ENCODE measurements at places on chromosomes 2 and 18. TPM values are rescaled to one million over a fixed set of nuclear protein-coding genes. Genes with fewer than 3 reads are reported as not detected.

Gene ANKRD30B
- total RNA-seq, result 5.9 TPM

Gene WDSUB1
- 5.9 TPM for total RNA-seq

Gene M1AP
- not detected for total RNA-seq

Gene POTEI
- under 0.01 TPM for total RNA-seq

Gene TUBB8B
- not detected for total RNA-seq

Gene SERPINB11
- total RNA-seq, result not detected

DNA sequence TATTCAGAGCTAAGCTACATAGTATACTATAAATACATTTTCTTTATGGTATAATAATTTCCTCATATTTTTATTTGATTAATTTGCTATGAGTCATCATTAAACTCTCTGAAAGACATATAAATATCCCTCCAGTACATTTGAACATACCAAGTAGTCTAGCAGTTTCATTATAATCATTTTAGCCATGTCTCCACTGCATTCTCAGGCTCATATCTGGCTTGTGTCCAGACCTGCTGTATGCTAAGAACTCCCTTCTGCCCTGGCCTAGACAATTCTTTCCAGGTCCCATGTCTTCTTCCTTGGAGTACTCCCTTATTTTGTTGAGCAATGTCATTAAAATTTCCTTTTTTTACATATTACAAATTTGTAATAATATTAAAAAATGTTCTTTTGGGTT, 16.6 kb upstream of the DYNC1I2 start:
- H3K36me3 ChIP-seq, result no peaks in the 10 kb centered on the region
- DNase-seq, result no peak
- H3K27me3 ChIP-seq, result no peaks in the 10 kb centered on the region
- H3K27ac ChIP-seq, result no peak overlapping the region
- H3K4me1 ChIP-seq, result no peaks in the 10 kb centered on the region
- H3K4me3 ChIP-seq, result no peak overlapping the region

DNA sequence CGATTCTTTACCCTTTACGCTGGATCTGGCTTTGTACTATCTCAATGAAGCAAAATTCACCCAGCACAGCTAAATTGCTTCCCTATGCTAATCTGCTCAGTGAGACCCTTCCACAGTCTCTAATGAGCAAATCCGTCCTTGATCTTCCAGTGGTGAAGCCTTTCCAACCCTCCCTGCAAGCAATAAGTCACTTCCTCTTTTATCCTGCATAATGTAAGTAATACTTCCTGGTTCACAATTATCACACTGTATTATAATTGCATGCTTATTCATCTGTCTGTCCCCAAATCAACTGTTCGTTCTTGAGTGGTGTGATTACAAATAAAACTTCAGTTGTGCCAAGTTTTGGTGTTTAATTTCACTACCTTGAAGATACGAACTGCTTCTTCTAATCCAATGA, 404.0 kb downstream of the ADCYAP1 start:
- H3K27ac ChIP-seq, result no peak overlapping the region
- H3K36me3 ChIP-seq, result no peaks in the 10 kb centered on the region
- H3K27me3 ChIP-seq, result no peaks in the 10 kb centered on the region
- H3K4me1 ChIP-seq, result no peaks in the 10 kb centered on the region
- no peak overlapping the region for H3K4me3 ChIP-seq
- no peak for DNase-seq

DNA sequence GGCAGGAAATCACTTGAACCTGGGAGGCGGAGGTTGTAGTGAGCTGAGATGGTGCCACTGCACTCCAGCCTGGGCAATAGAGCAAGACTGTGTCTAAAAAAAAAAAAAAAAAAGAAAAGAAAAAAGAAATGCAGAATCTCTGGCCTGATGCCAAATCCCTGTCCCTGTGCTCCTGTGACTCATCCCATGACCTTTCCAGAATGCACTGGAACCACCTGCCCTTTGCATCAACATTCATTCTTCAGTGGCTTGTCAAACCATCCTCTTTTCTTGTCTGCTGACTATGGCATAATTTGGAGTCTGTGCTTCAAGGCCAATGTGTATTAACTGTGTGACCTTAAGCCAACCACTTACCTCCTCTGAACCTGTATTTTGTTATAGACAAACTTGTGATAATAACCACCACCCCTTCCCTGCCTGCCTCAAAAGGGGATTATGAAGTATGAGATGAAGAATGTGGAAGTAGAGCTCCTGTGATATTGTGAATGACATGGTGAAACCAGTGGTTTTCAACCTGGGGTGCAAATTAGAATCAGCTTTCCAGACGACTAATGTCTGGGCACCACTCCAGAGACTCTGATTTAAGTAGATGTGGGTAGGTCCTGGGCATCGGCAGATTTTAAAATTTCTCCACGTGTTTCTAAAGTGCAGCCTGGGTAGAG, 189.3 kb downstream of the CLIP4 start:
- peaks cover 21% of the 10 kb centered on the region for H3K4me1 ChIP-seq
- H3K36me3 ChIP-seq, result no peaks in the 10 kb centered on the region
- no peak overlapping the region for H3K27ac ChIP-seq

GRCh38 chr18:23237524-23238151, 102.4 kb downstream of the CABLES1 start:
- no peaks in the 10 kb centered on the region for H3K27me3 ChIP-seq
- H3K27ac ChIP-seq, result peak overlapping the region; percentile 13

GRCh38 chr2:226295681-226296080, 503.9 kb downstream of the IRS1 start:
- H3K4me1 ChIP-seq, result no peaks in the 10 kb centered on the region
- H3K27me3 ChIP-seq, result no peaks in the 10 kb centered on the region
- H3K4me3 ChIP-seq, result no peak overlapping the region
- H3K27ac ChIP-seq, result no peak overlapping the region
- DNase-seq, result no peak
- no peaks in the 10 kb centered on the region for H3K36me3 ChIP-seq

- peaks cover 5% of the 10 kb centered on the region for H3K4me1 ChIP-seq
- no peak for DNase-seq
- H3K4me3 ChIP-seq, result no peak overlapping the region
- H3K27me3 ChIP-seq, result no peaks in the 10 kb centered on the region
- no peak overlapping the region for H3K27ac ChIP-seq
Measured at GRCh38 chr2:3299703-3300102, 77.9 kb downstream of the EIPR1 start.

- no peak for DNase-seq
- no peak overlapping the region for H3K4me3 ChIP-seq
- no peaks in the 10 kb centered on the region for H3K27me3 ChIP-seq
Measured at GRCh38 chr2:237752761-237753165, 45.8 kb upstream of the RBM44 start.

GRCh38 chr2:64067326-64067725, 48.1 kb upstream of the VPS54 start:
- H3K36me3 ChIP-seq, result no peaks in the 10 kb centered on the region
- H3K4me1 ChIP-seq, result peaks cover 31% of the 10 kb centered on the region
- no peak for DNase-seq
- H3K27me3 ChIP-seq, result no peaks in the 10 kb centered on the region
- no peak overlapping the region for H3K27ac ChIP-seq

- H3K27me3 ChIP-seq, result no peaks in the 10 kb centered on the region
- no peaks in the 10 kb centered on the region for H3K4me1 ChIP-seq
- H3K4me3 ChIP-seq, result no peak overlapping the region
- no peak for DNase-seq
Measured at GRCh38 chr2:194718881-194719280, 938.1 kb upstream of the SLC39A10 start.

DNA sequence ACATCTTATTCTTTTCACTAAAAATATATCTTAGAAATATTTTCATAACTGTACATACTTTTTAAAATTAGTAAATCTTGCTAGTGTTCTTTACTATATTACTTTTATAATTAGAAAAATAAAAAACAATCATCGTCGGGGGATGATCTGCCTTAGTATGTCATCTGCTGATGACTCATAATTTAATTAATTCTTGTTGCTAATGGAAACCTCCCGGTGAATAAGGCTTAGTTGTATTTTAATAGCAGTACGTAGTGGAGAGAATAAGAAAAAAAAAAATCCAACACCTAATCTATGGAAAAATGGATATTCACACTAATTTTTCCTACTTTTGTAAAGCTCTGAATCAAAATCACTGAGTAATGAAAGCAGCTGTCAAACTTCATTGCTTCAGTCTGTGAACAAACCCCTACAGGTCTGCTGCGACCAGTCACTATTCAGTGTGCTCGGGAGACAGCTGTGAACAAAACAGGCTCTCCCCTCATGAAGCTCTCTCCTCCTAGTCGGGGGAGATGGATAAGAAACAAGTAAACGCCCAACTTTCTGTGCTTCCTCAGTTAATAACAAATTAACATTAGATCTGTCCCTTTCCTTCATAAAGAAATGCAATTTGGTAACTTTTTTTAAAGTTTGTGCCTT, 97.4 kb upstream of the UPP2 start:
- DNase-seq, result no peak
- no peaks in the 10 kb centered on the region for H3K36me3 ChIP-seq
- H3K4me3 ChIP-seq, result no peak overlapping the region
- H3K27me3 ChIP-seq, result no peaks in the 10 kb centered on the region
- peaks cover 21% of the 10 kb centered on the region for H3K4me1 ChIP-seq

DNA sequence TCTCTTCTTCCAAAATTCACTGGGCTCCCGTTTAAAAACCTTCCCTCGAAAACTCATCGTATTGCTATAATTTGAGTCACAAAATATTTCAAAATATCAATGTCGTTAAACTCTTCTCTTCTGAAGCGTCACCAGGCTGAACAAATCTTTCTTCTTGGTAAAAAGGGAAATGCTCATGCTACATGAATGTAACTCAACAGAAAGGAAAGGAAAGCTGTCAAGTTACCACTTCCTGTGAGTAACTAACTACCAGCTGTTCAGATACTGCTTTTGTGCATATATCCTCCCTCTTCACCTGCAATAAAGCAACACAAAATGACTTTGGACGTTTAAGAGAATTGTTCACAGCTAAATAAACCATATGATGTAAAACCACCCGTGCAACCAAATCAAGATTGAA, 95.4 kb downstream of the DOCK10 start:
- H3K4me1 ChIP-seq, result no peaks in the 10 kb centered on the region
- no peak overlapping the region for H3K4me3 ChIP-seq
- H3K27me3 ChIP-seq, result no peaks in the 10 kb centered on the region
- DNase-seq, result no peak
- H3K36me3 ChIP-seq, result no peaks in the 10 kb centered on the region

DNA sequence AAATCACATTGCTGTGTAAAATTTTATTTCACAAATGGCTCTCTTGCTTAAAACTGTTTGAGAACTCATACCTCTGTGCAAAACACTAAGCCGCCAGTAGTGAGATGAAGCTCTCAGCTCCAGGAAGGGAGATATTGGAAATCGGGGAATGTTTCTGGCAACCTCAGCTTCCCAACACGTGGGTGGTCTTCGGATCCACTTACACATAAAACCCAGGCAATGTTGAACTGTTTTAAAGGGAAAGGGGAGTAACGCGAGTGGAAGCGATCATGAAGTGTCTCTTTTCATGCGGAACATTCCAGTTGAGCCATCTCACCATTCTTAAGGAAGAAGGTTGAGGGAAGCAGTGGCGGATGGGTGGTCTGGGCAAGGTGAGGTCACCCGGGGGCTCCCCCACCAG, 136.8 kb downstream of the ASB1 start:
- no peak overlapping the region for H3K27ac ChIP-seq
- DNase-seq, result no peak
- H3K4me3 ChIP-seq, result no peak overlapping the region
- no peaks in the 10 kb centered on the region for H3K4me1 ChIP-seq
- H3K27me3 ChIP-seq, result no peaks in the 10 kb centered on the region

DNA sequence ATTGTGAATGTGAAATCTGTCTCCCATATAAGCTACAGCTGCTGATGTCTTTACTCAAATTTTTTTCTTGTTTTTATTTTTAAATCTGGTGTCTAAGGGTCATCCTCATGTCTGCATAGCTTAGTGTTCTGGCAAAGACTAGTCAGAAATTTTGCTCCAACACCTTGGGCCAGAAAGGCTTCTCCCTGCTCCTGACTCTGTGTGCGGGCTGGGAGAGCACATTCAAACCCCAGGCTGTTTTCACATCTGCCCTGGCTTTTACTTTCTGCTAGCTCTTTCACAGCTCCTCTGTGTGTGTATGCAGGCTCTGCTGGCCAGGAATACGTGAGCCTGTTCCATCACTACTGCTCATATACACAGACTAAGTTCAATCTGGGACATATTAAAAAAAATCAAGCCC, 102.9 kb upstream of the RIOK3 start:
- H3K4me3 ChIP-seq, result no peak overlapping the region
- DNase-seq, result no peak
- H3K27me3 ChIP-seq, result no peaks in the 10 kb centered on the region
- no peaks in the 10 kb centered on the region for H3K4me1 ChIP-seq
- no peak overlapping the region for H3K27ac ChIP-seq
- no peaks in the 10 kb centered on the region for H3K36me3 ChIP-seq

- H3K4me3 ChIP-seq, result no peak overlapping the region
- H3K27ac ChIP-seq, result no peak overlapping the region
- no peaks in the 10 kb centered on the region for H3K27me3 ChIP-seq
- H3K4me1 ChIP-seq, result no peaks in the 10 kb centered on the region
- peak; percentile 17 for DNase-seq
Measured at GRCh38 chr2:43707255-43708015, 31.2 kb upstream of the C1GALT1C1L start.

DNA sequence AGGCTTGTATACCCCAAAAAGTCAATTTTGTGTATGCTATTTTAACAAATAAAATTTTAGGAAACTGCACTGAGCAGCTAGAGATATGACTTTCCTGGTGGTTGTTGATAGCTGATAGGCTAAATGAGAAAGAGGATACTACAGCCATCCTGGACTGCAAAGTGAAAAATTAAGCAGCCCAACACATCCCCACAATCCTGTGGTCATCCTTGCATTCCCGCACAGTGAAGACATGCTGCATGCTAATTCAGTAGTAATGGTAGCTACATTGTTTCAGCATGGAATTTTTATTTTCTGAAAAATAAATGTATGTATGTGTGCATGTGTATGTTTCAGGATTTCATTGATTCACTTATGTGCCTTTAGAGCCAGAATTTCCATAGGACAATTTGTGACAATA, 124.2 kb upstream of the CCDC68 start:
- no peaks in the 10 kb centered on the region for H3K36me3 ChIP-seq
- no peak overlapping the region for H3K27ac ChIP-seq
- no peak overlapping the region for H3K4me3 ChIP-seq
- DNase-seq, result no peak

DNA sequence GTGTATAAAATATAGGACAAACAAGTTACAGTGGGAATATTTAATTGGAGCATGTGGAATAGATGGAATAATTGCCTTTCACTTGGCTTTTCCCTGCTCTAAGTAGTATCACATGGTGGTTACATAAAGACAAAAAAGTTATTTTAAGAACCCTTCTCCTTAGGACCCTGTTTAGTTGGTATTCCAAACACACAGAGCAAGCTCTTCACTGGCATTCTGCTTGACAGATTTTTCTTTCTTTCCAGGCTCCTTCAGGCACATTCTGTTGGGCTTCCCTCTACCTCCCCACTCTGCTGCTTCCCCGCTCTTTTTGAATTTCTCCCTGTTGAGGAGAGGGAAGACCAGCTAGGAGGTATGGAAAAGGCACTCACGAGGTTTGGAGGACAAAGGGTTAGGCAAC, 29.0 kb upstream of the DARS1 start:
- H3K4me3 ChIP-seq, result no peak overlapping the region
- DNase-seq, result no peak
- peaks cover 15% of the 10 kb centered on the region for H3K4me1 ChIP-seq

GRCh38 chr2:70029814-70030409, 57.4 kb upstream of the PCBP1 start:
- H3K4me3 ChIP-seq, result no peak overlapping the region
- H3K36me3 ChIP-seq, result no peaks in the 10 kb centered on the region
- H3K27me3 ChIP-seq, result no peaks in the 10 kb centered on the region
- peaks cover 8% of the 10 kb centered on the region for H3K4me1 ChIP-seq

Measured in body of pancreas (tissue), 4 donors.